ENCODE measurements at places on chromosomes 1 and 21.
A peak's percentile ranks its signal among the peaks of the same experiment; 100 is the strongest.

GRCh38 chr1:27600498-27601175 lies 3.3 kb downstream of the AHDC1 start:
- no peak for DNase-seq

DNA sequence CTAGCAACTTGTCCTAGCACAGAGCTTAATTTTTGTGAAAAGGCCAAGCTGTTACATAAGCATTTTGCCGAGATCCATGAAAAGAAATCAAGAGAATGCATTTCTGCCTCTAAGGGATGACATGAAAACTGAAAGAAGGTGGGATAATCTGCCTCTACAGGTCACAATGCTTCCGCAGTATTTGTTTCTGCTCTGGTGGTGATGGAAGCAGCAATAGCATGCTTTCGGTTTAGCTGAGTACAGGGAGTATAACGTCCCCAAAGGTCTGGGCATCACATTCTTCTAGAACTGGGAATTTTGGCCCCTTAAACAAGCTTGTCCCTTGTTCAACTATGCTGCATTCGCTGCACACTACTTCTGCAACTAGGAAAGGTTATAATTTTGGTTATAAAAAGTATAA lies 14.4 kb upstream of the MAGI3 start:
- no peak for DNase-seq

DNA sequence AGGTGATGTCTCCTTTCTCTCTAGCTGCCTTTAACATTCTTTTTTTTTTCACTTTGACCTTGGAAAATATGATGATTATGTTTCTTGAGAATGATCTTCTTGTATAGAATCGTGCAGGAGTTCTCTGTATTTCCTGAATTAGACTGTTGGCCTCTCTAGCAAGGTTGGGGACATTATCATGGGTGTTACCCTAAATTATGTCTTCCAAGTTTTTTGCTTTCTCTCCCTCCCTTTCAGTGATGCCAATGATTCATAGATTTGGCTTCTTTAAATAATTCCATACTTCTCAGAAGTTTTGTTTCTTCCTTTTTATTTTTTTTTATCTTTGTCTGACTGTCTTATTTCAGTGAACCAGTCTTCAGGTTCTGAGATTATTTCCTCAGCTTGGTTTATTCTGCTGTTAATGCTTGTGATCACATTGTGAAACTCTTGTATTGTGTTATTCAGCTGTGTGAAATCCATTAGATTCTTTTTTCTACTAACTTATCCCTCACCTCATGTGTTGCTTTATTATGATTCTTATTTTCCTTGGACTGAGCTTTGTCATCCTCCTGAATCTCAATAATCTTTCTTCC lies 268.4 kb upstream of the NRIP1 start:
- peak; percentile 64 for DNase-seq

DNA sequence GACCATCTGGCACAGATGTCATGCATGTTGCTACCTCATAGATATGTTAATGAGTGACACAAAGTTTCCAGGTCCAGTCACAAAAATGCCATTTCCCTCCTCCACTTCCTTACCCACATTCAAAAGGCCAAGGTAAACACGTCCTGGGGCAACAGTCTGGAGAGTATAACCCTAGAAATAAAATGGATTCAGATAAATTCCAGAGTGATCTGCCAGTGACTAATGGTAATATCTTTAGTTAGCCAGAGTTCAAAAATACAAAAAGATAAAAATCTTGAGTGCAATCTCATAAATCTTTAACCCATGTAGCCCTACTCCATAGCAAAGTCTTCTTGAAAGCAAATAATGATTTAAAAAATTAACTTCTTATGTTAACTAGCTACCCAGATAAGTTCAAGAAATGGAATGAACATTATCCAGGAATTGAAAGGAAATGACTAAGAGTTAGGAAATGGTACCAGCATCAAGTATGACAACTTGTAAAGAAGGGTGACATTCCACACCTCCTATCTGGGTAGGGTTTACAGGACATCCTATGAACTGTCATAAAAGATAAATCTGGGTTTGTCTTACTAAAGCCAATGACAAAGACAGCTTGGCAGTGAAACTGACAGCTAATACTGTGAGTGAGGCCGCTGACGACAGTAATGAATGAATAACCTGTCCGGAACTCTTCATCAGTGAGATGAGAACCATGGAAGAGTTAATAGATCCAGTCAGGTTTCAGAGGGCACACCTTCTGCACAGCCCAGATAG lies 18.1 kb downstream of the RGS2 start:
- no peak for DNase-seq

DNA sequence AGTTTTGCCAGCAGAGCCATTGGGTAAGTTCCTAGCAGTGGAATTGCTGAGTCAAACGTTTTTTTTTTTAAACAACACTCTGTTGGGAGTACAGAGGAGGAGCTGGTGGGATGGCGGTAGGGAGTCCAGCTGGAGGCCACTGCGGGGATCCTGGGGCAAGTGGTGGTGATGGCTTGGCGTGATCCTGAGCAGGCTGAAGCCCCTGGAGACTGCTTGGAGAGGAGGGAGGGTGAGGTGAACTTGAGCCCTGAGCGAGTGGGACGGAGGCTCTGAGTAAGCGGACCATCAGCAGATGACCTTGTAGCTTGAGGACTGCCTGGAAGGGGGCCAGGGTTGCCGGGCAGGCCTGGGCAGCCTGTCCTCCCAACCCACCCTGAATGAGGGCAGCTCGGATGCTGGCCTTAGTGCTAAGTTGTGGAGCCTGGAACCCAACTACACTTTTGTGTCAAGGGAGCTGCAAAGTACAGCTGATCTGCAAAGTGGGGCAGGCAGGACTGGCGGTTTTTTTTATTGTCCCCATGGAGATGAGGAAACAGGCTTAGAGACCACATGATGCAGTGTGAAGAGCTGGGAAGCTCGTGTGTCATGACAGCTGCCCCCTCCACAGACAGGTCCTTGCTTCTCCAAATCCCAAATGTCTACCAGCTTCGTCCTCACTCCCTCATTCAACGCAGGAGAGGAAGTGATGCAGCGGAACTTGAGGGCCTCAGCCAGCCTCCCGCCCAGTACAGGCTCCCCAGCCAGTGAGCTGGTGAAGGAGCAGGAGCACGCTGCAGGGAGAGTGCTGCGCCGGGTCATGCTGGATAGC lies 20.2 kb downstream of the MRPL37 start:
- peak; percentile 81 for DNase-seq

GRCh38 chr21:41610042-41610839 lies 102.3 kb upstream of the TMPRSS2 start:
- DNase-seq = peak; percentile 16

GRCh38 chr1:63010913-63011660 lies 227.2 kb downstream of the ATG4C start:
- no peak for DNase-seq

DNA sequence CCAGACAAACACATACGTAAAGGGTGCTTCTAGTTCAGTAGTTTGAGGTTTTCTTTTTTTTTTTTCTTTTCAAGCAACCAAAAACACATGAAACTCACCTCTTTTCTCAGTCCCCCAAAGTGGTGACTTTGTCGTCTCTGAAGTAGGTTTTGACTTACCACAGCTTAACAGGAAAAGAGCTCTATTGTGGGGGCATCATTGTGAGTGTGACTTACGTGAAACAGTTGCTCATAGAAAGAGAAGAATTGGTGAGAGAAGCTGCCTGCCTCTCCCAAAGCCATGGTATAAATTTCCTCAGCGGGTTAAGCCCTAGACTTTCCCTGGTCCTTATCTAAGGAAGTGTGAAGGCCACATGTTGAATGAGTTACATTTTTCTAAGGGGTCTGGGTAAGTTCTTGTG lies 11.9 kb downstream of the FASLG start:
- no peak for DNase-seq

DNA sequence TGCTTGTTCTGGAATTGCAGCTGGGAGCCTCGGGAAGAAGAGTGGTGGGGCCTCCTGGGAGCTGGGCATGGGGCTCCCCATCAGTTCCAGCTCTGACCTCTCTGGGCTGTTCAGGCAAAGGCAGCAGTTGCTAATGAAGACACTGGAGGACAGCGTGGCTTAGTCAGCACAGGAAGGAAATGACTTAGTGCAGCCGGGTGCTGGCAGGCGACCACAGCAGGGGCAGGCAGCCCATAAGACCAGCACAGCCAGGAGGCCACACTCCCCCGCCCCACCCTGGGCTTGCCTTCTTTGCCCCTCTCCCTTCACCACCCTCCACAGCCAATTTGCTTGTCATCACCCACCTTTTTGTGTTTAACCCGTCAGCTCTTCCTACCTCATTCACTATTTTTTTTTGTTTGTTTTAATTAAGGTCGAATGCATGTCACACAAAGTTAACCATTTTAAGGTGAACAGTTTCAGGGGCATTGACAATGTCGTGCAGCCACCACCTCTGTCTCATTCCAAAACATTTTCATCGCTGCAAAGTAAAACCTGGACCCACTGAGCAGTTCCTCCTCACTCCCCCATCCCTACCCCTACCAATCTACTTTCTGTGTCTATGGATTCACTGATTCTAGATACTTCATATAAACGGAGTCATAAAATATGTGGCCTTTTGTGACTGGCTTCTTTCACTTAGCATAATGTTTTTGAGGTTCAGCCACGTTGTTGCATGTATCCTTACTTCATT lies 10.9 kb downstream of the OLIG2 start:
- peak; percentile 87 for DNase-seq

GRCh38 chr21:17848228-17848627 lies 29.1 kb upstream of the C21orf91 start:
- DNase-seq = peak; percentile 33

GRCh38 chr1:183391863-183392262 lies 26.3 kb downstream of the NMNAT2 start:
- no peak for DNase-seq

- DNase-seq = no peak
Observed at GRCh38 chr21:41768437-41769042, 1.7 kb upstream of the RIPK4 start.

DNA sequence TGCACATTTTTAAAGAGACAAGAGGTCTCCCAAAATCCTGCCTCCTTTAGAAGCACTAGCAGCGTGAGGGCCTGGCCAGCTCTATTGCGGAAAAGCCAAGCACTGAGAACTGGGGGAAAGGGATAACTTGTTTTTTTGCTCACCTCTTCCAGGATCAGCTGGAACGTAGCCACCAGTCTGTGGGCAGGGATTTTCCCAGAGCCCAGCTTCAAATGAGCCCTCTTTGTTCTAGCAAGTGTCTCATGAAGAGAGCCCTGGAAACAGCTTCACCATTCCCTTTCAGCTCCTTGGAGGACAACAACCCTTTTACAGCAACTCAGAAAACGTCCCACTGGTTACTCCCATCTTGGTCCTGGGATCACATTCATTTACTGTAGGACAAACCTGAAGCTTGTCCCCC lies 195.4 kb downstream of the LMX1A start:
- no peak for DNase-seq

DNA sequence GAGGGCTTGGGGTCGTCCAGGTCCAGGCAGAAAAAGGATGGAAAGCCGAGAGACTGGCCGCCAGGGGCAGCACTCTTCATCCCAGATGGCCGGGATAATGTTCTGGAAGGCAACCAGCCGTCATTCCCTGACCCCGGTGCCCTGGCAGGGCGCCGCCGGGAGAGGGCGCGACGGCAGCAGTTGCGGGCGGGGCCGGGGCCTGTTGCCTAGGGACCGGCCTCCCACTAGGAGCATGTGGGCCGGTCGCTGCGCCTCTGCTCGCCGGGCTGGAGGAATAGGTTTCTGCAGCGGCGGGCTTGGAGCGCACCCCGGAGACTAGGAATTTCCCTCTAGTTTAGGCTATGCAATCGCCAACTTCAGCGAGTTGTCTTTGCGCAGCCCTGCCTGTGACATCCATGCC lies 11.0 kb downstream of the DMRTB1 start:
- DNase-seq = no peak

- no peak for DNase-seq
Observed at GRCh38 chr1:15683345-15684039, 628 bp upstream of the PLEKHM2 start.

- no peak for DNase-seq
Observed at GRCh38 chr1:172897738-172898137, 153.0 kb downstream of the TNFSF18 start.

- no peak for DNase-seq
Observed at GRCh38 chr1:190455631-190456030, 22.0 kb downstream of the BRINP3 start.

GRCh38 chr21:46603228-46603627 lies 1.7 kb downstream of the S100B start:
- DNase-seq = no peak

GRCh38 chr1:192575499-192576189 lies at the start of gene RGS1:
RGS1 (plus strand) TSS chr1:192575773; CDS start chr1:192575793, 20 bp downstream.
- DNase-seq = peak; percentile 95

- DNase-seq = no peak
Observed at GRCh38 chr1:37234941-37235418, 200.7 kb upstream of the GRIK3 start.

GRCh38 chr1:175600721-175601440 lies 142.5 kb downstream of the TNR start:
- peak; percentile 79 for DNase-seq

- no peak for DNase-seq
Observed at GRCh38 chr1:1462318-1462966, 9.1 kb upstream of the ATAD3B start.

DNA sequence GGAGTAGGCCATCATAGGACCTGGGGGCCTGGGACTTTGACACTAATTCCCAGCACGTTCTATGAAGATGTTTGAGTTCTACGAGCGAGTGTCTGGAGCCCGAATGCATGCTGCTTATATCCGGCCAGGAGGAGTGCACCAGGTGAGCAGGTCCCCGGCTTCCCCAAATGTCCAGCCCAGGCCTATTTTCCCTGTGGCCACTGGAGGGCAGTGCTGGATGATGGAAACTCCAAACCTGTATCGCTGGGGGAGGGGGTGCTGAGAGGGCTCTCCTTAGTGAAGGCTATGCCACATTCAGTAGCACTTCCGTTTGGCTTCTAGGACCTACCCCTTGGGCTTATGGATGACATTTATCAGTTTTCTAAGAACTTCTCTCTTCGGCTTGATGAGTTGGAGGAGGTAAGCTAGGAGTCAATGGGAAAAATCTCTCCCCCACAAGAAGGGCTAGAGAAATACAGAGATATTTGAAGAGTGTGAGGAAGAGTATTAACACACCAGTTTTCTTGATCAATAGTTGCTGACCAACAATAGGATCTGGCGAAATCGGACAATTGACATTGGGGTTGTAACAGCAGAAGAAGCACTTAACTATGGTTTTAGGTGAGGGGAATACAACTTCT lies 5.2 kb upstream of the FCER1G start:
- DNase-seq = peak; percentile 79

GRCh38 chr1:73576083-73576482 lies 621.9 kb downstream of the LRRIQ3 start:
- no peak for DNase-seq

GRCh38 chr1:161989786-161990185 lies 33.9 kb downstream of the OLFML2B start:
- DNase-seq = peak; percentile 94

GRCh38 chr1:32754317-32755097 lies 51.9 kb upstream of the SYNC start:
- DNase-seq = no peak
